ENCODE measurements at places on chromosomes 6 and 20.

DNA sequence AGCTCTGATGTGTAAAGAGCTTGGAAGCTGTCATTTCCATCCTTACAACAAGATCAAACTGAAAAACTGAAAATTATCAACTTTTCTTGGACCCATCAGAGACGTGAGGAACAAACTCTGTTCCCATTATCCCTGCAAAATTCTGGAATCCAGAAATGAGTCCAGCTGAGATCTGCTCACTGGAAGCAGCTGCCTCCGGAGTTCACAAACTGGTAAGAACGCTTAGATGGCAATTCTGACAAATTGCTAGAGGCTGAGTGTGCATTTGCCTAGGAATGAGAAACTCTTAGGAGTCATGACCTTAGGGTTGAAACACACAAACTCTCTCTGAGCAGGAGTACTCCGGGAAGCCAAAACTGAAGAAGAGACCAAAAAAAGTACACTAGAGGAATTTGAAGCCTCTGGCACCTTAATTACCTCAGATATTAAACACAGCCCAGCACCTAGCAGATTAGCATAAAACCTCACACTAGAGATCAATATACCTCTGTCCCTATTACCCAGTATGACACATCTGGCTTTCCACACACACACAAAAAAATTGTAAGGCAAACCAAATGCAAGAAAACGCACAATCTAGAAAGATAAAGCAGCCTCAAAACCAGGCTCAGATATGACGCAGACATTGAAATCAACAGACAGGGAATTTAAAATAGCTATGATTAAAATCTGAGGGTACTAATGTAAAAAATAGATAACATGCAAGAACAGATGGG is 233.5 kb upstream of the SGK1 start:
- DNase-seq: no peak

DNA sequence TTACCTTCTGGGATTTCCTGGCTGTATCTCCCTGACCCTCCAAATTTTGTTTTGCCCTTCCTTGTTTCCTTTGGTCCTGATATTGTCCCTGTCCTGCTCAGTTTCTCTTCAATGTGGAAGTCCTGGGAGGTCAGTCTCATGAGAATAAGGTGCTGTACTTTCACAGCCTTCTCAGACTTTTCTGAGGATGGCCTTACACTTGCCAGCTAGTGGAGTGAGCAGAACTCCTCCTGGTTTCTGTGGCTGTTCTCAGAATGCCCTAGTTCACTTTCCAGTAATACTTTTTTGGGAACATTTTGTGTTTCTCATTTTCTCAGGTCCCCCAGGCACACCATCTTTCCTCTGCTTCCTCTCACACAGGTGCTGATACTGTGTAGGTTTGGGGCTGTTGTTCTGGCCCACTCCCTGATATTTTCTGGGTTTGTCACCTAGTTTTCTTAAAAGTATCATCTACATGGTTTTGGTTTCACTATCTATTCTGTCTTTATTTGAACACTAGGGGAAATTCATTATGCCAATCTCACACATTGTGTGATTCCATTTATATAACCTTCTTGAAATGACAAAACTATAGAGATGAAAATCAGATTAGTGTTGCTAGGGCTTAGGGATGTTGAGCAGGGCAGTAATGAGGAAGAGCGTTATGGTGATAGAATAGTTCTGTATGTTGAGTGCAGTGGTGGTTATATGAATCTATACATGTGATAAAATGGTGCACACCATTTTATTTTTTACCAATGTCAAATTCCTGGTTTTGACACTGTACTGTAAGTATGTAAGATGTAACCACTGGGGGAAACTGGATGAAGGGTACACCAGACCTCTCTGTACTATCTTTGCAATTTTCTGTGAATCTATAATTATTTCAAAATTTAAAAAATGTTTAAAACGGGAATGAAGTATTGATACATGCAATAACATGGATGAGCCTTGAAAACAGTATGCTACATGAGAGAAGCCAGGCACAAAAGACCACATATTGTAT is 27.2 kb upstream of the BRPF3 start:
- peak; percentile 21 for DNase-seq

DNA sequence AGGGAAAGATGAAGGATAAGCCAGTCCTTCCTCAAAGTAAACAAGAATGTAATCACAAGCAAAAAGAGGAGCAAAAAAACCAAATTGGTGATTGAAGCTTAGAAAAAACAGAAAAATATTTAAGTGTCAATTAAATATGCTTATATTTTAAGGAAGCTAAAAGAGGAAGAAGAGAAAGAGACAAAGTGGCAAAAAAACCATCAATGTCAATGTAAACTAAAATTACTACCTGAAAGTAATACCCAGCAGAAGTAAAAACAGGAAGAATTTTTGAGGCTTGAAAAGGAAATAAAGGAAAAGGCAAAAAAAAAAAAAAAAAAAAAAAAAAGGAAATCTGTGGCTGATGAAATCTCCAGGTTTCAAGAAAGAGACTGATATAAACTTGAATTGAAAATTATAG is 36.2 kb upstream of the OGFRL1 start:
- no peak for DNase-seq

- no peak for DNase-seq
These were observed 278.6 kb downstream of the TBC1D32 start for GRCh38 chr6:121055572-121056163.

DNA sequence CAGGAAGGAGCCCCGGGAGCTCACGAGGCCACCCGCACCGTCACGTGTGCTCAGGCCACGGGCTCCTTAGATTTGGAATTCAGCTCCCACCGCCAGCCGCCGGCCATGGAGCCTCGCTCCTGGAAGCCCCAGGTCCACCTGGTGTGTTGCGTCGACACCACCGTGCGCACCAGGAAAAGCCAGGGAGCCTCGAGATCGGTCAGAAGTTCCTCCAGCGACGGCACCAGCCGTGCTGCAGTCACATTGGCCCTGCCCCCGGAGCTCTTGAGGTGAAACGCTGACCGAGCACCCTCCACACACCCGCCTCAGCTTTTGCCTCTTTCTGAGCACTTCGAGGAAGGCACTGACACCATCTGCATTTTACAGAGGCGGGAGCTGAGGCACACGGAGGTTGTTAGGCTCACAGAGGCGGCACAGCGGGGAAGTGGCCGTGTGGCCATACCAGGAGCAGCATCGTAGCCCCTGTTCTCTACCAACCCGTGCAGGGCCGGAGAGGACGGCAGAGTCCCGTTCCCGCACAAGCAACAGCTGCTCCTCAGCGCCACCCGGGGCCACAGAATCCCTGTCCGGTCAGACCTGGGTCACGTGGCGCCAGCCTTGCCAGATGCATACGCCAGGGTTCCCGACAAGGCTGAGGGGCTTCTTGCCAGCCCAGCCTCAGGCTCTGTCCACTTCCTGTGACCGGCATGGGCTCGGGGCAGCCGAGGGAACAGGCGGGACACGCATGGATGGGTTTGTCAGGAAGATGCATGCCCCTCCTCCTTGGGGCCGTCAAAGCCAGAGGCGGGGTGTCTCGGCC is 7.6 kb downstream of the NKAIN4 start:
- DNase-seq: no peak

GRCh38 chr6:158920311-158920905 is 79.6 kb downstream of the RSPH3 start:
- no peak for DNase-seq

DNA sequence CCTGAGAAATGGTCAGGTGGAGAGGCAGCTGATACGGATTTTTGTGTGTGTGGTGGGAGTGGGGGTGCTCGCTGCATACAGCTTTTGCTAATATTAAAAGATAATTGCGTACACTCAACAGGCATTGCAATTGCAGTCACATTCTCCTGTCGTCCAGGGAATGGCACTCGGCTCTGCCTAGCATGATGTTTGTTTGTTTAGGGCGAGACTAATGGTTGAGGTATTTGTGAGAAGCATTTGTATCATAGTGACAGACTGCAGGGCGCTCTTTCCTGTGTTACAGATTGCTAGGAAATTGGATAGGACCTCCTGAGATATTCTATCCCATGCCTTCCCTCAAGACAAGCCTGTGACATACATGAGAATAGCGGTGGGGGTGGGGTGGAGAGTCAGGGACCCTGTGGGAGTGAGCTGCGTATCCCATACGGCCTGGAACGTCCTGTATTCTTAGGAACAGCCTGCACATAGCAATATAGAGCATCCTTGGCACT is 207.4 kb downstream of the SOX4 start:
- no peak for DNase-seq

- DNase-seq: no peak
These were observed 38.7 kb upstream of the POU5F1 start for GRCh38 chr6:31209137-31209536.

DNA sequence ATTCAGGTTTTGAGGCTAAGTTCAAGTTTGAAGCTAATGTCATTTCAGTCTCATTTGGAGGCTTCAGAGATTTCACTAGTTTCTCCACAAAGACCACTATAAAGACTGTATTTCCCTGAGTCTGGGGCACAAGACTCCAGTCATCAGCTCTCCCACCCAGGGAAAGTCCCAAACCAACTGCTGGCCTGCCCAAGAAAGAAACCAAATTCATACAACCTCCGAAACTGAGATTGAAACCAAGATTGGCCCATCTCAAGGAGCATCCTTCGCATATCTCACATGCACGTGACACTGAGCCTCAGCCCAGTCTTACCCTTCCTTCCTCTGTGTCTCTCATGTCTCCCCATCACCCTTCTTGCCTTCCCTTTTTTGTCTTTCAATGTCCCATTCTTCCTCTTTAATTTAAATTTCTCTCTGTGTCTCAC is 3.5 kb upstream of the LTA start:
- no peak for DNase-seq

GRCh38 chr6:133202610-133203343 is 38.4 kb upstream of the EYA4 start:
- DNase-seq: no peak
